ENCODE measurements at places on chromosomes 12 and 14.

DNA sequence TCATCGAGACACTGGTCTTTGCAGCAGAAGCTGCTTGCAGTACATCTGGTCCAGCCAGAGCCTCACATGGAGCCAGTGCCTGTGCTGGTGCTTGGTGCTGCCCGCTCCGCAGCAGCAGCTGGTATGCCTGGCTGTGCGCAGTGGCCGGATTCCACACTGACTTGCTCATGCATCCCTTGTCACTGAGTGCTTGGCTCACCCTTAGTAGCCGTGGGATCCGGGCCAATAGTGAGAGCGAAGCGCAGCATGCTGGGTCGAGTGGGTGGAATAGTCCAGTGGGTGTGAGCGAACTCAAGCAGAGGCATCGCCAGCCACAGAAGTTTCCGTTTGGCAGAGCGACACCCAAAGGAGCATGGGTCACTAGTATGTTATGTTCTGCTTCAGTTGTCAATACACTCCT, 10.1 kb upstream of the FBXO33 start:
- DNase-seq = no peak

DNA sequence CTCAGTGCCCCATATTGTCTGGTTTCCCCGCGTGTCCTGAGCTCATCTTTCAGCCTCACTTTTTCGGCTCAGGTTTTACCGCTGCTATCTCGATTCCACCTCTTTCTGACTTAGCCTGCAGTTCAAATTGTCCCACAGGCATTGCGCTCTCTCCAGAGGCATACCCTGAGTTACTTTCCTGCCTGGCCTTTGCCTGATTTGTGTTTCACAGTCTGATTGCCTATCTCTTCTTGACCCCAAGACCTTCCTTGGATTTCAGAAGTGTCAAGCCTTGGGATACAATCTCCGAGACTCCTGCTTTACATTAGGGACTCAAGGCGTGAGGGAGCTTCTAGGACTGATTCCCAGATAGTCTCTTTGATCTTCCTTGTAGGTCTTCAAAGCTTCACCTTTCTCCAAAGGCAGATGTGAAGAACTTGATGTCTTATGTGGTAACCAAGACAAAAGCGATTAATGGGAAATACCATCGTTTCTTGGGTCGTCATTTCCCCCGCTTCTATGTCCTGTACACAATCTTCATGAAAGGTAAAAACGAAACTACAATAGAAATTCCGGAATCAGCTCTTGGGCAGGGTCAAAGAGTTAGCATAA, 629 bp downstream of the LETMD1 start:
- DNase-seq = no peak

GRCh38 chr12:21938879-21939278, 2.3 kb downstream of the ABCC9 start:
- no peak for DNase-seq

- no peak for DNase-seq
These were observed 373.6 kb downstream of the GLT1D1 start for GRCh38 chr12:129226851-129227250.

- DNase-seq = no peak
These were observed 46.3 kb downstream of the NTS start for GRCh38 chr12:85920324-85920947.

DNA sequence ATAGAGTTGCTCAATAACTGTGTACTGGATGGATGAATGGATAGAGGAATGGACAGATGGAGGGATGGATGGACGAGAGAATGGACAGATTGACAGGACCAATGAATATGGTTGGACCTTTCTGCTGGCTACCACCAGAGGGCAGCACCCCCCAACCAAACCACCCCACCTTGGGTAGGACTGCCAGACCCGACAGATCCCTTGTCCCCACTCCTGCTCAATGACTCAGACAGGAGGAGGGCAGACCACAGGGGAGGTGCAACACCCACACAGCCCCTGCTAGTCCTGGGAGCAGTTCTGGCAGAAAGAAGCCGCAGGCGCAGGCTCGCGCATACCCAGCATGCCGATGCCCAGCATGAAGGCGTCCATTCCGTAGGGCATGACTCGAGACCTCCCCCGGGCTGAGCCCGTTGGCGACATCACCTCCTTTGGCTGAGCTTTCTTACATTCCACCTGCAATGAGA, 12.4 kb downstream of the MSI1 start:
- peak; percentile 72 for DNase-seq

DNA sequence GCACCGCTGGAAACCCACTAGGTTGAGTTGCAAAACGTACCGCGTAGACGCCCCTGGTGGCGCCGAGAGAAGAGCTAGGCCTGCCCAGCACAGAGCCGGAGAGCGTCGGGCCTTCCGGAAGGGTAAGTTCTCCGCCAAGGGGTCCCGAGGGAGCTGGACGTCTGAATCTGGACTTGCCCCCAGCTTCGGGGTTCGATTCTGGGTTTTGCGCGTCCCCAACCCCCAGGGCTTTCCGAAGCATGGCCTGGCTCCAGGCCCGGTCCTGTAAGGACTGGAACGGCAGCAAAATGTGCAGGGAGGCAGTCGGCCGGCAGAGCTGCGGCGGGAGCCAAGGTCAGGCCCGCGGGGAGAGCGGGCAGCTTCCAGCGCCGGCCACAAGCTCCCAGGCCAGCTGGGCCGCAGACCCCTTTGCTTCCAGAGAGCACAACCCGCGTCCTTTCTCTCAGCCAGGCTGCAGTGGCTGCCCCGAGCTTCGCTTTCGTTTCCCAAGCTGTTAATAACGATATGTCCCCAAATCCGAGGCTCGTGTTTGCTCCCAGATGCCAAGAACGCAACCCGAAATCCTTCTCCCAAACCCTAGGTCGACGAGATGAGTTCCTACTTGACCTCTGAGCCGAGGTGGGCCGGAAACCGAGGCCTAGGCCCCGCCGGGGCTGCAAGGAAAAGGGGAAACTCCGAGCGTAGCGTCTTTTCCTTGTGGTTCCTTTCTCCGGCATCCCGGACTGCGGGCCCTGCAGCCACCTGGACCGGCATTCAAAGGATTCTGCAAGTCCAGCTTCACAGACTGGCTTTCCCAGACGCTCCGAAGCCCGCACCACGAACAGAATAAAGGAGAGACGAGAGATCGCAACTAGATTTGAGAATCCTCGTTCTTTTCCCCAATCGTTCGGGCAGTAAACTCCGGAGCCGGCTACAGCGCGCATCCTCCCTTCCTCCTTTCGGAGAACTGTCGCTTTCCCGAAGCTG, 3.2 kb upstream of the TBX5 start:
- no peak for DNase-seq

DNA sequence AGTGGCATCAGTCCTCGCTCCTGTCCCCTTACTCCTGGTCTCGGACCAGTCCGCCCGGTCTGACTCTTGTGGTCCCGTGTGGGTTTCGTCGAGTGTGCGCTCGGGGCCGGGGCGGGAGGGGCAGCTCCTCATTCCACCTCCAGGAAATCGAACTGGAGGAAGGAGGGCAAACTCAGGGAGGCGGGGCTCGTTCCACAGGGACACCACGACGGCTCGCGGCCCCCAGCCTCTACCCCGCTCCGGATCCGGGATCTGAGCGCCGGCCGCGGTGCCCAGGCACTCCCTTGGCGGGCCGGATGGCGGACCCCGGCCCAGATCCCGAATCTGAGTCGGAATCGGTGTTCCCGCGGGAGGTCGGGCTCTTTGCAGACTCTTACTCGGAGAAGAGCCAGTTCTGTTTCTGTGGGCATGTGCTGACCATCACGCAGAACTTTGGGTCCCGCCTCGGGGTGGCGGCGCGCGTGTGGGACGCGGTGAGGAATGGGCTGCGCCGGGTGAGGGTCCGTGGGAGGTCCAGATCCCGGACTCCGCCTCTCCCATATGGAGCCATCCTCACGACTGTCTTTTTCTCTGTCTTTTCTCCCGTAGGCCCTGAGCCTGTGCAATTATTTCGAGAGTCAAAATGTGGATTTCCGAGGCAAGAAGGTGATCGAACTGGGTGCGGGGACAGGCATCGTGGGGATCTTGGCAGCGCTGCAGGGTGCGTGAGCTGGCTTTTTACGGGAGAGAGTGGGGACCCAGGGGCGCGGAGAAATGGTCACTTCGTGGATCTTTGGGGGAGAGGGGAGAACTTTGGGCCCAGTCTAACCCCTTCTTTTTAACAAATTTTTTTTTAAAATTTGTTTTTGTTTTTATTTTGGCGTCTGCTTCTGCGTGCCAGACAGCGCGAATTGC, at the start of gene EEF1AKMT3:
TSS of gene EEF1AKMT3 (plus strand) at position 186 of the 894 bp plus-strand sequence. CDS start at position 297, 111 bp downstream.
- peak; percentile 80 for DNase-seq

DNA sequence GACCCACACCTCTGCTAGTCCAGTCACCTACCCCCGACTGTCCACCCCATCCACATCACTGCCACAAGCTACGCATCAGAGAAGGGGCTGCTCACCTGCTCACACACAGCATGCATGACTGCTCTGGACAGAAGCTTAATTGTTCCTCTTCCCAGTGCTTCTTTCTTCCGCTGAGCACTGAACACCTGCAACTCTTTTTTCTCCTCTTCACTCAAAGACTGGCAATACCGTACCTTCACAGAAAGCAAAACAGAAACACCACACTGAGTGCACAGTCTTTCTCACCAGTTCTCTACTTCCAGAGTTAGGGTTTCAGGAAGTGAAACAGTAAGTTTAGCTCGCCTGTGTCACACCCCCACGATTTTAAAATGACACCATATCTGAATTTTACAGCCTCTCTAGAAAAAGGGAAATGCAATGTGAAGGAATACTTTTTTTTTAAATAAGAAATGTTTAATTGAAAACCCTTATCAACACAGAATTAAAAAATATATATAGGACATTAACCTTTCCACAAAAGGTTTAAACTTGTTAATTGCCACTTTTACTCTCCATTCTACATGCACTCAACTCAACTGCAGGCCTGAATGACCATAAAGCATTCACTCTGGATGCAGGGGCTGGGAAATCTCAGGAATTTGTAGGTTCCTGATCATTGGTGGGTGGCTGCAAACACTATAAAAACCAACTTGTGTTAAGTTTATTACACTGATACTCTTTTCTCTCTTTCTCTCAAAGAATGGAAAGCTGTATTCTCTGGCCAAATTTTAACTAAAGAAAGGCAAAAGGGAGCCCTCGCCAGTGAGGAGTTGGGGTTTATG, 120.0 kb downstream of the PRICKLE1 start:
- no peak for DNase-seq

DNA sequence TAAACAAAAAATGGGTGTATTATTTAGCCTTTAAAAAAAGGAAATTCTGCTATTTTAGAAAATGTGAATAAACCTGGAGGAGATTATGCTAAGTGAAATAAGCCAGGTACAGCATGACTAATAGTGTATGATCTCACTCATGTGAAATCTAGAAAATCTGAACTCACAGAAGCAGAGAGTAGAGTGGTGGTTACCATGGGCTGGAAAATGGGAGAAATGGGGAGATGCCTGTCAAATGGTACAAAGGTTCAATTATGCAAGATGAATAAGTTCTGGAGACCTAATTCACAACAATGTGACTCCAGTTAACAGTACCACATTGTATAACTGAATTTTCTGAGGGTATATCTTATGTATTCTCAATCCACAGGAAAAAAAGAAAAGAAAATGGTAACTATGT, 17.4 kb upstream of the LEMD3 start:
- DNase-seq = no peak

DNA sequence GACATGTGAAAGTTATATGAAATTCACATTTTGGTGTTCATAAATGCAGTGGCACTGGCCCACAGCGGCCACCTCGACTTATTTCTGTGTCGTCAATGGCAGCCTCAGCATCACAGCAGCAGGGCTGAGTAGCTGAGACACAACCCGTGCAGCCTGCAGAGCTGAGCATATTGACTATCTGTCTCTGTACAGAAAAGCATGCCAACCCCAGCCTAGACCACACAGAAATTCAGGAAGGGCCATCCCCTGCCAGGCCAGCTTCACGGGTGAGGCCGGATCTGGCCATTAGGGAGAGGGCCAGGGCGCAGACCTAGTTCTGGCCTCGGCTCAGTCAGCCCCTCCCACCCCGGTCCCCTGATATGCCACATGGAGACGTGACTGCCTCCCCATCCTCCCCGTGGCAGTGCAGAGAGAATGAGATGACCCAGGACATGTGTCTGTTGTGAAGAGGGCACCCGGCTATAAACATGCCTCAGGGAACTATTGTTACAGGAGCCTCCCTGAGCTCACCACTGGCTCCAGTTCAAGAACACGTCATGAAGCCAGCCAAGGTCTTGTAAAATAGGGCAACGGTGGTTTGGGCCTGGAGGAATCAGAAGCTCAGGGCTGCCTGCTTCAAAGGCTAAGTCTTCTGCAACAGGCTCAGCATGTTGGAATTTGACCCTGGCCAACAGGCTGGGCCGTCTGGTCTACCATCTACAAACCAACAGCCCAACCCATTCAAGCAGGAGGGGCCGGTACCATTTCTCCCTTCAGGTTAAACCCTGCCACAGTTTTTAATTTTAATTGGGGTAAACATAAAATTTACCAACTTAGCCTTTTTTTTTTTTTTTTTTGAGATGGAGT, 25.5 kb downstream of the SCARB1 start:
- peak; percentile 74 for DNase-seq

DNA sequence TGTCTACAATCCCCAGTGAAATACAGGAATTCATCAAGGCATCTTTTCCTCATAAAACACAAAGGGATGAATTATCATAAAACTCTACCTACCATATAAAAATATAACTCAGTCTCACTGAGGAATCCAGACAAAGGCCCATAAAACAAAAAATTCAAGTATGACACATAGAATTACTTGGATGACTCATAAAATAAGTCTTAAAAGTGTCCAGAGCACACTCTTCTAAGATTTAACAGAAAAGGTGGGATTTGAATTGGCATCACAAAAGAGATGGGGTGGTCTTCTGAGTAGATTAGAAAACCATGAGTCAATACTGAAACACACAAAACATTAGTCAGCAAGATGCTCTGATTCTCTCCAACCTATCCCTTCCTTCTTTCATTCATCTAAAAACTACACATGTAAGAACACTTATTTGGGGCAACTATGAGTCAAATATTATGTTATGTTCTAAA, 202.7 kb upstream of the GARIN6 start:
- DNase-seq = no peak

GRCh38 chr12:75592638-75593335, 81.4 kb upstream of the KRR1 start:
- no peak for DNase-seq

- no peak for DNase-seq
These were observed 649.9 kb upstream of the FOXG1 start for GRCh38 chr14:28116716-28117115.

DNA sequence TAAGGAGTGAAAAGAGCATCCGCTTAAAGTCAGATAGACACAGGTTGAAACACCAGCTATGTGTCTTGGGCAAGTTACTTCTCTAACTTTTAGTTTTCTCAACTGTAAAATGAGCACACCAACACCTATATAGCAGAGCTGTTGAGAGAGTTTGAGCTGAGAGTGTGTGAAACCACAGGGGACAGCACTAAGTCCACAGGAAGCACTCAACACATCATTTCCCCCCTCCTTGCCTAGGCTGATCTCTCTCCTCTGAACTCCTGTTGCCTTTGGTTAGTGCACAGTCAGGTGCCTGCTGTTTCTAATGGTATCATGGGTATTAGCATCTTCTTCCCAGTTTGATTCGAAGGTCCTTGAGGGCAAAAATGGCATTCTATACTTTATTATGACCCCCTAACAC, 176.7 kb downstream of the DPF3 start:
- no peak for DNase-seq

- no peak for DNase-seq
These were observed 191.7 kb downstream of the SPTSSA start for GRCh38 chr14:34270361-34270760.

GRCh38 chr14:30450631-30451545, 108.1 kb upstream of the G2E3 start:
- no peak for DNase-seq
